ENCODE measurements at places on chromosomes 1 and 21.

DNA sequence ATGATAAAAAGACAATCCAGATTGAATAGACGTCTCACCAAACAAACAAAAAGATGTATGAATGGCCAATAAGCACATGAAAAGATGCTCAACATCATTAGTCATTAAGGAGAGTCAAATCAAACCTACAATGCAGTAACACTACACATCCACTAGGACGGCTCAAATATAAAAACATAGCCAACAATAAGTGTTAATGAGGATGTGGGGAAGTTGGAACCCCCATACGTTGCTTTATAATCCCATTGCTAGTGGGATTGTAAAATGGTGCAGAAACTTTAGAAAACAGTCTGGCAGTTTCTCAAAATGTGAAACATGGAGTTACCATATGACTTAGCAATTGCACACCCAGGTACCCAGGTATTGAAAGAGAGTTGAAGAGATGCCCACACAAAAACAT lies 14.7 kb upstream of the IL24 start:
- no peak for DNase-seq

GRCh38 chr1:191206513-191207207 lies 729.0 kb upstream of the BRINP3 start:
- no peak for DNase-seq

GRCh38 chr1:43024905-43025304 lies 66.2 kb upstream of the SLC2A1 start:
- no peak for DNase-seq

DNA sequence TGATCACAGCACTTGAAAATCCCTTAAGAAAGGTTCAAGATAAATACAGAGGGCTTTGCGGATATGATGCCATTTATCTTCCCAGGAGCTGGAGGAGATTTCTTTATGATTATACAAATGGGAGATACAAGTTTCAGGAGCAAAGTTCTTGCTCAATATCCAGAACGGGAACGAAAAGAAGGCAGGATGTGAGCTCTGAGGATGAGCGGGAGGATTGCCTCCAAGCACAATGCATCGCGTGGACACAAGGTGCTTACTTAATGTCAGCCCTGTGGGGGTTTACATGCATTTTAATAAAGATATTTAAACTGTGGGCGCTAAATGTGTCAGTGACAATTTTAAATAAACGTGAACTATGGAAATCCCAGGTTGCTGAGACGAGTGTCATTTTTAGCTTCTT lies 59.0 kb downstream of the SYT6 start:
- DNase-seq: no peak

DNA sequence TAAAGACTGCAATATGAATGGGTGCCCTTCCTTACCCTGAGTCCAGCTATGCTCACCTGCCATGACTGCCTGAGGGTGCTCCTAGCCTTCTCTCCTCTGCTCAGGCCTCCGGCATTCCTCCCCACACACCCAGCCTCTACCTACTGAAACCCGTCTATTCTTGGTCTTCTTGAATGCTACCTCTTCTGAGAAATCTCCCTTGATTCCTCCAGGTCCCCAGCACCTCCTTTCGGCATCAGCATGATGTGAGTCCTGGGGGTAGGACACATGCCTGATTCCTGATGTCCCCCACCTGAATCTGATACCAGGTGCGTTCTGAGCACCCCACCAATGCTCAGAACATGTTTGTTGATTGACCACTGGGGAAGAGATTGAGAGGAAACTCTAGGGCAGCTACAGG lies 8.6 kb downstream of the LDLRAD1 start:
- no peak for DNase-seq

DNA sequence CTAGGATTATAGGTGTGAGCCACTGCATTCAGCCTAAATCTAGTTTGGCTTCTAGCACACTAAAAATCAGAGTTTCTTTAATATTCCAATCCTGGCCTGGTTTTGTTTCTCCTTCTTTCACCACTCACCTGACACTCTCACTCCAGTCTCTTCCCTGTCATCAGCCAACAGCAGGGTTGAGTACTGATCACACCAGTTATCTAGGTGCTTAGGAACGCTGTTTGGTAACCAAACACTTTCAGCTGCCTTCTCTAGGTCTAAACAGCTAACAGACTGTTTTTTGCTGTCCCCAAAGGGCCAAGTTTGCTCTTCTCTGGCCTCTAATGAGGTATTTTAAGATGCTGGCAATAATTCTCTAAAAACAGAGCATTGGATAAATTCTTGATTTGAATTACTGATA lies 17.7 kb upstream of the FRRS1 start:
- no peak for DNase-seq

- no peak for DNase-seq
Observed at GRCh38 chr21:38129711-38130110, 127.1 kb upstream of the KCNJ15 start.

DNA sequence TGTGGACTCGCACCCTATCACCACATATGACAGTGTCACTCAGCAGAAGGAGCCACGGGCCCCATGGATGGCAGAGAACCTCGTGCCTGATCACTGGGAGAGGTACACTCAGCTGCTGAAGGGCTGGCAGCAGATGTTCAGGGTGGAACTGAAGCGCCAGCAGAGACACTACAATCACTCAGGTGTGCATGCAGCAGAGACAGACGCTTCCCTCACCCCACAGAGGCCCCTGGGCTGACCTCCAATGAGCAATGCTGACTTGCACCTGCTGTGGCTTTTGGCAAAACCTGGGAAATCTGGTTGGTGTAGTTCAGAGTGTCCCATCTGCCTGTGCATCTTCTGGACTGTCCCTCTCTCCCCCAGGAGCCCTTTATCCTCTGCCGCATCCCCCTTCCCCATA lies 51.9 kb downstream of the KIAA1614 start:
- DNase-seq: no peak

- no peak for DNase-seq
Observed at GRCh38 chr1:183180218-183180617, 5.8 kb upstream of the LAMC2 start.

DNA sequence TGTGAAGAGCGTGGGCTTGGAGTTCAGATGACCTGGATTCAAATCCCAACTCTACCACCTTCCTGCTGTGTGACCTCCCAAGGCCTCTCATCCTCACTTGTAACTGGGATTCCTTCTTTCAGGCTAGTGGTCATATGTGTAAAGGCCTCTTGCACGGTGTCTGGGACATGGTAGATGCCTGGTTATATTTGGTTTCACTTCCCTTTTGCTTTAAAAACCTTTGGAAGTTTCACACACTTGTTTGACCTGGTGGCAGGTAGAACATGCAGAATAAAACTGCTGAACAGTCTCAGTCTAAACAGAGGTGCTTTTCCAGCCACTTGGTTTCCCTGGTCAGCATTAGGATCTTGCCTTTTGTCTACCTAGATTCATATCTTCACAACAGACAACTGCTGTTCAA lies 37.0 kb upstream of the RCAN3 start:
- DNase-seq: no peak

DNA sequence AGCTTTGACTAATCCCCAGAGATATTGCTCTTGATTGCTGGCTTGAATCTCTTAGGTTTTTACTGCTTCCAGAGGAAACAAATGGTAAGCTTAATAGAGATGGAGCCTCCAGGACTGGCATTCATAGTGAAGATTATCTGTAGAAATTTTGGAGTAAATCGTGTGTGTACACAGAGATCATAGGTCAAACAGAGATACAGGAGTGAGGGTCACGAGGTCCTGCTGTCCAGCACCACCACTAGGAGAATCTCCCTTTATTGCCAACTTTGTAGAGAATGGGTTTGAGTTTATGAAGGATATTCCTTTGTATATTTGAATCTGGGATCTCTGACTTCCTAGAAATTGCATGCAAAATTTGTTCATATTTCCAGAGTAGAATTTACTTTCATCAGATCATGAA lies 7.8 kb upstream of the SERBP1 start:
- no peak for DNase-seq

DNA sequence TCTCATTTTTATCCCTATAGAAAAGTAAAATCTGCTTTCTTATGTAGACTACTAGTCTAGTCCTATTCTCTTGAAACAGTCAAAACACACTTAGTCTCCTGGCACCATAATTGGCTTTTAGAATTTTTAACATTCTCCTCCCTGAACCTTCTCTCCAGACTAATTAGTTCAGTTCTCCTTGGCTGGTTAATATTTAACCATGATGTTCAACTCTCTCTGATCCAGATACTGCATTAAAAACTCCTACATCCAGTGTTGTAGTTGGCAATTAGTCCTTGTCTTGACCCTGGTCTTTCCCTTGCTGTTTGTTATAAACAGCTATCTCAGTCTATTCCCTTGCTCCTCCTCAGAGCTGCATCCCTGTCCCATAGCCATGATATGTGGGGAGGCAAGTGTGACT lies 422.9 kb upstream of the BEND5 start:
- DNase-seq: no peak

GRCh38 chr1:119327094-119327449 lies 41.5 kb upstream of the HAO2 start:
- DNase-seq: no peak

GRCh38 chr1:93702111-93702827 lies 20.6 kb upstream of the BCAR3 start:
- DNase-seq: no peak

DNA sequence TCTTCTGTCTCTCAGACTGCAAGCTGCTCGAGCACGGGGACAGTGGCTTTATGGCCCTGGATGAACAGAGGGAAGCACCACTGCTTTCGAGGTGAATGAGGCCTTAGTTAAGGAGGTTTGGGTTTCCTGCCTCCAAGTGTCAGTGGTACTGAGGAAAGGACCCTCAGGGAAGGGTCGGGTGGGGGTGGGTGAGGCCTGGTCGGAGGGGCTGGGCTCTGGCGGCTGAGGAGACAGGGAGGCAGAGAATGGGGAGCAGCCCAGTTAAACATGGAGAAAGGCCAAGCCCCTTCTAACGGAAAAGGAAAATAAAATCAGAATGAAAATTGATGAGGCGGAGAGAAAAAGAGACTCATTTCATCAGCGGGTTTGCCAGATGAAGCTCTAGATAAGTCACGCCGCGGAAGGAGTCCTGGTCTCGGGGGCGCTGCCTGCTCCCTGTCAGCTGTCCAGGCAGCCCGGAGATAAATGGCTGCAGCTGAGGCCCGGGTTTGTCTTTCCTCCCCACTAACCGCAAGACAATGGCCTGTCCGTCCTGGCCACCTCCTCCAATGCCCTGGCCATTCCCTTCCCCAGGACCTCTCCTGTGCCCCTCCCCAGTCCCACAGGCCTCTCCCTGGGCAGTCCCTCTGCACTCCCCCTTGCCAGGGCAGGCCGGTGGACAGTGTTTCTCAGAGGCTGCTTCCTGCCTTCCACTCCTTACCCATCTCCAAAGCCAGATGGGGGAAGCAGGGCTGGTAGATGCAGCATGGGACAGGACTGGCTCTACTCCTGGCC lies 55.2 kb downstream of the LRRN2 start:
- DNase-seq: no peak

DNA sequence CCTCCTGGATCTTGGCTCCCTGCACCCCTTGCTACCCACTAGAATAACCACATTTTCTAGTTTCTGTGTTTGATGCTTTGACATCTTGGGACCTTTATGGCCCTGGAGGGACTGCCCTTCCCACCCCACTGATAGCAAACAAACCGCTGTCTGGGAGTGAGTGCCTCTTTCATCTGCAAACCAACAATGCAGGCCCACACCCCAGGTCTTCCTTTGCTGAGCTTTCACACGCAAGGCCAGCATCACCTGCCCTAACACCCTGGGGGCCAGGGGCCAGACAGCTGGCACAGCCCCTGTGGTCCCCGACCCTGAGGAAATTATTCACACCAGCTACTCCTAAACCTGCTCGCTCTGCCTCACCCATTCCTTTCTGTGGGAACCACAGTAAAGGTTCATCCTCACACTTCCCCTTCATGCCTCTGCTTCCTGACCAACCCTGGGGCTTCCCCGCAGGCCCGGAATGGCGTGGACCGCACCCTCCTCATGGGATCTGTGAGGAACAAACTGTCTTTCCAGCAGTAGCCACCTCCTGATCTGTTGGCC lies 15.4 kb downstream of the SLC2A7 start:
- no peak for DNase-seq

GRCh38 chr1:227388214-227389168 lies 70.2 kb upstream of the CDC42BPA start:
- DNase-seq: no peak

GRCh38 chr1:183586926-183587325 lies 3.3 kb downstream of the NCF2 start:
- DNase-seq: no peak

DNA sequence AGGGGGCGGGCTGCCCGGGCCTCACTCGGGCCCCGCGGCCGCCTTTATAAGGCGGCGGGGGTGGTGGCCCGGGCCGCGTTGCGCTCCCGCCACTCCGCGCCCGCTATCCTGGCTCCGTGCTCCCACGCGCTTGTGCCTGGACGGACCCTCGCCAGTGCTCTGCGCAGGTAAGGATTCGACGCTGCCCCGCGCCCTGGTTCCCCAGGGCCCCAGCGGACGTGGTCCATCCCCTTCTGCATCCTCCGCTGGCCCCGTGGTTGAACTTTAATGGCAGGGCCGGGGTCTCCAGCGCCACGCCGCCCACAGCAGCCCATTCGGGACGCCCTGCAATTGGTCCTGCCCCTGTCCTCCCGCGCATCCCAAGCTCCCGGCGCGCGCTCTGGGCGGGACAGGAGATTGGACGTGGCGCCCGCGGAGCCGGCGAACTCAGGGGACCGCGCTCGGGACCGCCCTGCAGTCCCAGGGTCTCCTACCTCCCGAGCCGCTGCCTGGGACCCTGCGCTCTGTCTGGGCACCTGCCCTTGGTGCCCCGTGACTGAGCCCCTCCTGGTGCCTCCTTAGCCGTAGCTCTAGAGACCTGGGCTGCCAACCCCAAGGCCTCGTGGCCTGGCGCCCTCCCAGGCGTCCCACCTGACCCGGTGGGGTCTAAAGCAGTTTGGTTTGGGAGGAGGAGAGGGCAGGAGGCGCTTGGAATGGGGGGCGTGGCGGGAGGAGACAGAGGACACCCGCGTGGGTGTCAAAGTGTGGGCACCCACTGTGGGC lies at the start of gene ALPL:
Gene ALPL (plus strand): TSS at position 73 of the 762 bp plus-strand sequence. CDS start 44,659 bp downstream, outside the sequence.
- DNase-seq: no peak

- no peak for DNase-seq
Observed at GRCh38 chr1:222301652-222302051, 246.3 kb downstream of the HHIPL2 start.

DNA sequence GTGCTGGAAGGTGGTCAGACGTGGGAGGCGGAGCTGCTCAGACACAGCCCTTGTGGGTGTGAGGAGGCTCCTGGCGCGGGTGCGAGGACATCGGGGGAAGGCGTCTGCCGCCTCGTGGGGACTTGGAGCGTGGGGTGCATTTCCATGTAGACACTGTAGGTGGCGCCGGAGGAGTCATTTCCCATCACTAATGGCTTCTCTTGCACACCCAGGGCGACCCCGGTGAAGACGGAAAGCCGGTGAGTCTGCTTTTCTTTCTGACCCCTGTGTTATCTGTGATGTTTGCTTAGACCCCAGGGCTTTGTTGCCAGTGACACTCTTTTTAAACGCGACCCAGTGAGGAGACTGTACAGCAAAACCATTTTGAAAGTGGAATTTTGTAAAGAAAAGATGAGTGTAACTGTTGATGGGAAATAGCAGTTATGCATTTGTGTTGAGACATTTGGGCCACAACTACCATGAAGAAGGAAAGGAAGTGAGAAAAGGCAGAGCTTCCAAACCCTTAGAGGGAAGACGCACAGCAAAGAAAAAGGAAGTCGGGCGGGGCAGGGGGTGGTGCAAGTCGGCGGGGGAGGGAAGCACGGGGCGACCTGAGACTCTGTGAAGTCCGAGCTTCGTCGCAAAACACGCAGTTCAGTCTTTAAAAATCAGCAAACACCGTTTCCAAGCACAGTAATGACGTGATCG lies 64.0 kb downstream of the SLC19A1 start:
- DNase-seq: peak; percentile 43

- no peak for DNase-seq
Observed at GRCh38 chr1:38210021-38210894, 163.7 kb upstream of the POU3F1 start.

Measured in NCI-H2227 treated with DMSO at 0.1 percent for 48 hours (cell line).